ENCODE measurements at places on chromosomes 6 and 20.

- peak; percentile 91 for DNase-seq
These were observed at the start of gene CD24 for GRCh38 chr6:106974336-106974998. Gene CD24, minus strand, starts transcription at chr6:106974729. Its CDS starts 83 bp downstream, at chr6:106974646.

- DNase-seq, result no peak
These were observed 56.3 kb downstream of the KCNS1 start for GRCh38 chr20:45044601-45045000.

- no peak for DNase-seq
These were observed 103.7 kb downstream of the TOX2 start for GRCh38 chr20:44018259-44018941.

DNA sequence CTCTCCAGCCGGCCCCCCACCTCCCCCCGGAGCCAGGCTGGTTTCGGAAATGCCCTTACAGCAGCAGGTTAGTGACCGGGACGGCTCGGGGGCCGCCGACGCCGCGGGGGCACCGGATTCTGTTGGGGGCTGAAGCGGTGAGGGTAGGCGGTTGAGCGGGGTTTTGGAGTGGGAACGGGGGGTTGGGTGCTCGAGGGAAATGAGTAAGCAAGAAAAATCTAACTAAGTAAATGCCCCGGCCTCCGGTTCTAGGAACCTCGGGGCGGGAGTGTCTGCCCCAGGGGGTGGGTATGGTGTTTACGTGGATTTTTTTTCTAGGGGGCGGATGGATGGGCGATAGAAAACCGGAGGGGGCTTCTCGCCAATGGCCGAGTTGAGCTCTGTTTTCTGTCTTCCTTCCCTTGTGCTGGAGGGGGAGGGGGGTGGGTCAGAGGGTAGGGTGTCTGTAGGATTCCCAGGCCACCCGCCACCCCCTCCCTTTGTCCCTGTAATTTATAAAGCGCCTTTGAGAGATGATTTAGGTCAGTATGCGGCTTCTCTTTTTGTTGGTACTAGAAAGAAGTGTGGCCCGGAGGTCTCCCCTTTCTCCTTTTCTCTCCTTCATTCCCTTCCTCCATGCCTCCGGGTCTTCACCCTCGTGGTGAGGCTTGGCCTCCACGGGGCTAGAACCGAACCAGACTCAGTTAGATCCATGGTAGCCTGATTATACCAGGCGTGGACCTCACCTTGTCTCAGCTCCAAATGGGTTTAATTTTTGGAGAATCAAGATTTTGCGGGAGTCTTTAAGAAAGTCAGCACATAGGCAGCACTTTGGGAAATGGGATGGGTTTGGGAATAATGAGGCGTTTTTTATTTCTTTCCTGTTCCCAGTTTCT lies 2.3 kb downstream of the E2F3 start:
- DNase-seq, result no peak

GRCh38 chr6:24524805-24525204 lies 30.0 kb downstream of the ALDH5A1 start:
- no peak for DNase-seq

GRCh38 chr6:169092375-169092774 lies 161.3 kb downstream of the THBS2 start:
- no peak for DNase-seq

GRCh38 chr20:8971669-8972316 lies 97.1 kb upstream of the PLCB4 start:
- no peak for DNase-seq

DNA sequence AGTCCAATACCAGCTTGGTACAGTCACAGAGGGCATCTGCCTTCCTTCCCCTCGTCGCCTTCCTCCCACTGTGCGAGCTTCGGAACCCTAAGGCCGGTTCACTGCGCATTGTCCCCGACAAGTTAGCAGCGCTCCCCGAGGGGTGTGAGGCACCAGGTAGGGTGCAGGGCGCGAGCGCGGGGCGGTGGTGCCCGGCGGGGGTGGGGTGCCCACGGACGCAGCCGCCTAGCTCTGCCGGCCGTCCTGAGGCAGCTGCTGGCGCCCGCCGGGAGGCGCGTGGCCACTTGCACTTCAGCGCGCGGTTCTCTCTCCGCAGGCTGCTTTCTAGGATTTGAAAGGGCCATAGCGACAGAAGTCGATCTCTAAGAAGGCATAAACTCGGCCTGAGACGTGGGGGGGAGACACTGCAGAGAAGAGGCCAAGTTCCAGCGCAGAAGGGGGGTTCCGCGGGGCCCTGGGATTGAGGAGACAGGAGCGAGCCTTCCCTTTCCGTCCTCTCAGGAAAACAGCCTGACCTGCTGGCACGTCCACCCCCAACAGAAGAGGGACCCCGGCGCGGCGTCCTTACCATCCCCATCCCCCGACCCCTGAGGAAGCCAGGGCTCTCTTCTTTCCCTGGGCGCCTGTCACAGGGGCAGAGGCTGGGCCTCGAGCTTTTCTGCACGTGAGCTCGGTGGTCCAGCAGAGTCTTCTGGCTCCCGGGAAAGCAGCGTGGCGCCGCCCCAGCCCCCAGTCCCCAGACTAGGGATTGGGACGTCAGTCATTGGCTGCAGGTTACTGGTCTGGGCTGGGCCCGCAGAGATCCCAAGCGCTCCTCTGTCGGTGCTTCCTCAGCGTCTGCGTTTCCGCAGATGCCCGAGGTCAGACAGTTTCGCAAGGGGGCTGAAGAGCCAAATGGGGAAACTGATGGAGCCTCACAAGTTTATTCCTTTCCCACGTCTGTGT lies 15.6 kb upstream of the PRDM13 start:
- DNase-seq, result peak; percentile 62

Data from H1 (cell line).